ENCODE measurements at places on chromosomes 2 and 18.

DNA sequence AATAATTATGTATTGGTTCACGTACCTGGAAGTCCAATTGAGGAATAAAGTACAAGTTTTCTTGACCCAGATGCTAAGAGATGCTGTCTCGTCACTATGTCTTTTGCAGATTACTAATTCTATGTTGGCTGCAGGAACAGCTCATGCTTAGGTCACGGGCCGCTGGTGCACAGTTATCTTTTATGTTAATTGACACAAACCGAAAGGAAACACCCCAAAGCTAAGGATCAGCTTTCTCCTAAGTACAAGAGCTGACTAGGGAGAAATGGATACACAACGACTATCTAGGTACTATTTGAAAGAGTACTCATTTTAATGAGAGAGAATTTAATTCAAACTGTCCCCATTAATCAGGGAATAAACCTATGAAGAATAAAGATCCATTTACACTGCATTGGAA lies 217.7 kb upstream of the SLC35G4 start:
- no peak for DNase-seq

- DNase-seq = no peak
Measured at GRCh38 chr2:186702006-186702405, 8.1 kb downstream of the FAM171B start.

DNA sequence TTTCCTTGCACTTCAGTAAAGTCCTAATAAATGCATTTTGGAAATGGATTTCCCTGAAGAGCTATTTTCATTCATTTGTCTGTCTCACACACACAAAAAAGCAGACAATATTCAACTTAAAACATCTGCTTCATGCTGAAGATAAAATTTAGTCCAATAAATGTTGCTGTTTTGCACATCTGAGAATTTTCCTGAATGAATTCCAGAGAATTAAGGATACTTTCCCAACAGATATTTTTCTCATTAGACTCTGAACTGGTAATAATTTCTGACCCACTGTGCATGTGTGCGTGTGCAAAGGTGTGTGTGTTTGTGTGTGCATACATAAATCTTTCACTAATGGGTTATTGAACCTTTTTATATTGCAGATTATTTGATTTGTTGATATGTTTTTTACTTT lies 390.2 kb upstream of the TMEFF2 start:
- no peak for DNase-seq

DNA sequence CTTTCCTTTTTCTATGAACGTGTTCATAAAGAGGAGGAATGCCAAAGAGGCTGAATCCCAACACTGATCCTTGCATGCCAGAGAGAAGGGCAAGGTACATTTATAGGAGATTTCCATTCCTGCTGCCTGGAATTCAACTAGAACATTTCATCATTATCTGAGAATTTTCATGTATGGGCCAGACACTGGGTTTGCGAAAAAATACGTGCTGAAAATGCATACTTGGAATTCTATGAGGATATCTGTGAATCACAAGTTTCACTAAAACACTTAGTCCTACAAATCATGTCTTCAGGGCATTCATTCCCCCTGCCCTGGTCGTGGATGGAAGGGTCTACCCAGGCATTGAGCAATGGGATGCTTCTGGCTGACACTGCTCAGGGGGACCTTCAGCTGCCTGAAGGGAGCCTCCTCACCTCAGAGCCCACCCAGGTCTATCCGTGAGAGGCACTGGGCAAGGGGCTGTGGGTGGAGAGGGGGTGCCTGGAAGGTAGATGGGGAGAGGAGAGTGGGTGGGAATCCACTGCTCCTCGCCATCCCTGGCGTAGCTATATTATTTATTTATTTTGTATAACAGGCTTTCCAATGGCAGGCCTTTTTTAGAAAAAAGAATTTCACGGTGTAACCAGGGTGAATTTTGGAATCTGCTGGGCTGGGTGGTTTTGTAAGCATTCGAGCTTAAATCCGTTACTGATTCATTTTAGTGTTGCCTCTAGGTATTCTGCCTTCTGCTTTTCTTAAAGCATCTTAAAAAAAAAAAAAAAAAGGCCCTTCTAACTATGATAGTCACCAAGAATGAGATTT lies 560.6 kb upstream of the ID2 start:
- DNase-seq = no peak

DNA sequence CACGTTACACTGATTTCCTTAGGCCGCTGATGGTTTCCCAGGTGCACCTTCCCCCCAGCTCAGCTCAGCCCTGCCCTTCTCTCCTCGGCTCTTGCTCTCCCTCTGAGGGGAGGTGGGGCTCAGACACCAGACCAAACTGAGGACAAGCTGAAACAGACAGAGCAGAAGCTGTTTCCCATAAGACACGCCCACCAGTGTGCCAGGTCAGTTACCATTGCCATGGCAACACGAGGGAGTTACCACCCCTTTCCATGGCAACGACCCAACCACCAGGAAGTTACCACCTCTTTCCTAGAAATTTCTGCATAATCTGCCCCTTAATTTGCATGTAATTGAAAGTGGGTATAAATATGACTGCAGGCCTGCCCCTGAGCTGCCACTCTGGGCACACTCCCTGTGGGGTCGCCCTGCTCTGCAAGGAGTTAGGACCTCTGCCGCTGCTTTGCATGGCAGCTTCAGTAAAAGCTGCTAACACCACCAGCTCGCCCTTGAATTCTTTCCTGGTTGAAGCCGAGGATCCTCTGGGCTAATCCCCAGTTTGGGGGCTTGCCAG lies 120.9 kb upstream of the SMIM21 start:
- no peak for DNase-seq

DNA sequence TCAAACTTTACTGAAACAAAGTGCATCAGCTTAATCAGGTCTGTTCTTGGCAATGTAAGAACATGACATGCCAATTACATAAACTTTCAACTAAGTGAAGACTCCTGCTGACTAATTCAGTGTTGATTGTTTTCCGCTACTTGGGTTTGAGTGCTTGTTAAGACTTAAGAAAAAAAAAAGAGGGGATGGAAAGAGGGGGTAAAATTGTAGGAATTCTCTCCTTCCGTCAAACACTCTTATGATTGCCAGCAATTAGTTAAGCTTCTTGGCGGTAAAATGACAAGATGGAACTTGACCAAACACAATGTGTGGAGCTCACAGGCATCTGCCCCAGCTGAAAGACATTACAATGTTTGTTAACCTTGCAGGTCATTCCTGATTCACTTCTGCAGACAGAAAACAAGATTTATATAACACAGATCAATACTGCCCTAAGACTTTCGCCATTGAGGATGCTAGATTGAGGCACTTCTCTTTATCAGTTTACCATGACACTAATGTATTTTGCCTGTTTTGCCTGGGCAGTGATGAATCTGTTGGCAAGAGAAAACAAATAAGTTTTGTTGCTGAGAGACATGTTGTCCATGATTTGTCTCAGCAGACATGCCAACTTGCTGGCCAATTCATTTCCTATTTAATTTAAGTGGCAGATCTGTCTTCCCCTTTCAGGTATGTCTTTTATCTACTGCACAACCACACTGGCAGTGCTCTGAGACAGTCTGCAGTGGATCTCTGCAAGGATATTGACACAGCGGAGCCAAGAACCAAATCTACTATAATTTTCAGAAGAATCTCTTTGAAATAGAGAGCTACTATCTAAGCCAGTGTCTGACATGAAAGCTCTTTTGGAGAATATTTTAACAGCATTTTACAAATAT lies 410.0 kb upstream of the KCNH7 start:
- DNase-seq = no peak

GRCh38 chr2:233346930-233347329 lies 7.4 kb upstream of the DGKD start:
- DNase-seq = no peak

GRCh38 chr2:71944183-71944550 lies 203.5 kb downstream of the CYP26B1 start:
- no peak for DNase-seq

- DNase-seq = no peak
Measured at GRCh38 chr18:31093294-31093693, 8.9 kb downstream of the DSC2 start.

- DNase-seq = no peak
Measured at GRCh38 chr2:59233920-59234319, 992.8 kb upstream of the FANCL start.

GRCh38 chr2:207284556-207285472 lies 119.1 kb upstream of the KLF7 start:
- no peak for DNase-seq

GRCh38 chr2:46439582-46439981 lies 39.8 kb upstream of the TMEM247 start:
- no peak for DNase-seq

DNA sequence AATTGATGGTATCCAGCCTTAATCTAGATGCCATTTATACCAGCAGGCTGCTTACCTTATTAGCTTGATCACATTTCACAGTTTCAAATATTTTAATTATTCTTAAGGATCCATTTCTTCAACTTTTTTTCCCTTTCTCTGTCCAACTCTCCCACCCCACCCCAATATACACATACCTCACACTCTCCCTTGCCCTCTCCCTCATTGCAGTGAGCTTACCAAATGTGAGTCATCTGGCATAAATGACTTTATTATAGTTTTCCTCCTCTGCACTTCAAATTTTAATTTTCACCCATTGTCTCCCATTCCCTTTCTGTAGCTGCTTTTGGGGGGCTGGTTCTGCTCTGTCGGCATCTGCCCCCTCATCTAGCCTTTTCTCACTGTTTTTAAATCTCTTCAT lies 12.9 kb downstream of the HTR2B start:
- DNase-seq = no peak

- DNase-seq = no peak
Measured at GRCh38 chr2:111106706-111107105, 14.0 kb upstream of the BCL2L11 start.

DNA sequence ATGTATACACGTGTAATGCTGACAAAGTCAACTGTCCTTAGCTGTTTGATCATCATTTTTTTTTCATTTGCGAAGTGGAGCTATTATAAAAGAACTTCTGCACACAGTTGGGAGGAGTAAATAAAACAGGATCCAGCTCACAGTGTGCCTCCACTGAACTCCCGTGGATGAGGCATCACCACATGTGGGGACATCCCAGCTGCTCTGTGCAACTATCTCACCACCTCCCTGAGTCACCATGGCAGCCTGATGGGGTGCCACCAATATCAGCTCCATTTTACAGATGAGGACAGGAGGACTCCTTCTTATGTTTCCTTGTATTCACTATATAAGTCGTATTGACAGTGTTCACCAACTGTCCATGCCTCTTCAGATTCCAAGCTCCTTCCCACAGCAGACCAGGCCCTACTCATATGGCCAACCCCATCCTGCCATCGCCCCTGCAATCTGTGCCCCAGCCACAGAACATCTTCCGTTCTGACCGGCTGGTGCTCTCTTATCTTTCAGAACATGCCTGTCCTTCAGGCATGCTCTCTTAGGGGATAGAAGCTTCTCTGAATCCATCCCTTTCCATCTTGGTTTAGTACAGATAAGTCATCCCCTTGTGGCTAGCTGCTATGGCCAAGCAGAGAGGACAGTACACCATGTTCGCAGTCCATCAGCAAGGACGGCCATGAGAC lies 288.1 kb downstream of the RNF144A start:
- no peak for DNase-seq

- no peak for DNase-seq
Measured at GRCh38 chr2:118936306-118936705, 5.7 kb upstream of the MARCO start.

DNA sequence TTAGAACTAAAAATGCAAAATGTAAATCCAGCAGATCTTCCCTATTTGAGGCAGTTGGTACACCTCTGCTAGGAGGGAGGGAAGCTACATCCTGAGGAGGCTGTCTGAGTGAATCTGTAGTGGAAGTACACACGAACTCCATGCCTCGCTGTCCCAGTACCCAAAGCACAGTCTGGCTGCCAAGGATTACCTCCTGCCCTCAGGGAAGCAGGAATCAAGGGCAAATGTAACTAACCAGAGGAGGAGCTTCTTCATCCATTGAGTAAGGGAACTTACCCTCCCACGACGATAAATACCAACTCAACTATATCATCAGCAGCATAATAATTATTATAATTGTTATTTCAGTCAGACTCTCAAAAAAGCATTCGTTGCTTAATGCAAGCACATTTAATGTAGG lies 2.1 kb downstream of the DHRS9 start:
- DNase-seq = no peak

DNA sequence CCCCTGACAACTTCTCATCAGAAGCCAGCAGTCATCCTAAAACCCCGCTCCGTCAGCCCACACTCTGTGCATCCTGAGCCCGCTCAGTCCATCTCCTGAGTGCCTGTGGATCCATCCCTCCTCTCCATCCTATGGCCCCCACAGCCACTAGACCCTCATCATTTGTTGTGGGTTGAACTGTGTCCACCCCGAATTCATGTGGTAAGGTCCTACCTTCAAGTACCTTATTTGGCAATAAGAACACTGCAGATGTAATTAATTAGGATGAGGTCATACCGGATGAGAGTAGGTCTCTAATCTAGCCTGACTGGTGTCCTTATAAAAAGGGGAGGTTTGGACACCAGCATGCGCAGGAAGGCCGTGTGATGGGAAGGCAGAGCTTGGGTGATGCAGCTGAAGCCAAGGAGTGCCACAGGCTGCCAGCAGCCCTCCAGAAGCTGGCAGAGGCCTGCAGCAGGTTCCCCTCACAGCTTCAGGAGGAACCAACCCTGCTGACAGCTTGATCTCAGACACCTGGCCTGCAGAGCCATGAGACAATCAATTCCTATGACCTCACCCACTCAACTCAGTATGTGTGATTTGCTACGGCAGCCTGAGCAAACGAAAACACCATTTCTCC lies 192.4 kb downstream of the ZBTB7C start:
- DNase-seq = no peak

DNA sequence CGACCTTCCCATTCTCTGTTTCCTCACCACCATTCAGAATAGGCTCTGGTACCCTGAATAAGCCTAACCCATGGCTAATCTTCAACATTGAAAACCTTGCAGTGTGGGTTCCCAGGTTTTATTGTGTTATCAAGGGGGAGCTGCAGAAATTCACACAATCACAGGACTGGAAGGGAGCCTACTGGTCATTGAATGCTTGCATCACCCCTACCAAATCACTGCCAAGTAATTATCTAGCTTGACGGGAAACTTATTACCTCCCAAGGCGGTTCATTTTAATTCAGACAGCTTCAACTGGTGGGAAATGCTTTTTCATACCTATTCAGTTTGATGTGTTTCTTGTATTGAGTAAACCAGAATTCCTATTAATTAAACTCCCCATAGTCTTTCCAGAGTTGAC lies 33.6 kb upstream of the EFEMP1 start:
- DNase-seq = no peak

- DNase-seq = no peak
Measured at GRCh38 chr2:197274349-197274748, 36.2 kb downstream of the ANKRD44 start.

- no peak for DNase-seq
Measured at GRCh38 chr2:109133746-109134145, 4.7 kb downstream of the SH3RF3 start.

- no peak for DNase-seq
Measured at GRCh38 chr2:240393831-240394410, 41.5 kb upstream of the GPC1 start.
